Left ventricle myocardium inferior (tissue), 1 donor: ENCODE measurements at places on chromosomes 4 and X. TPM values are rescaled to one million over a fixed set of nuclear protein-coding genes. Genes with fewer than 3 reads are reported as not detected.

GRCh38 chr4:157558016-157558415 lies 337.5 kb downstream of the GRIA2 start:
- no peak for DNase-seq

- no peak for DNase-seq
Measured at GRCh38 chr4:153643406-153644383, 40.4 kb upstream of the TLR2 start.

DNA sequence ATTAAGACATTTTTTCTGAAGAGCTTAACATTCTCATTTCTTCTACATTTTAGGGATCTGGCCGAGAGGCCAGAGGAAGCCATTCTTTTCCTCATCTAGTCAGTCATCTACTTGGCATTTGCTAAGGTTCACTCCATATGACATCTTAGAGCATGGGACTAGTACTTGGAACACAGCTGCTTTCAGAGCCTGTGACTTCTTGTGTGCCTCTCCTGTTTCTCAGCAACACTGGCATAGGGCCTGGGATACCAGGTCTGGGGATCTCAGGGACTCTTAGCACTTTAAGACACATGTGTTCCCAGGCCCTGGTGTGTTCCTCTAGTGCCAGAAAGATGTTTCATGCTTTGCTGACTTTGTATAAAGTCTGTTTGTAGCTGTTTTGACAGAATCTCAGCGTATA lies 7.3 kb downstream of the PLP1 start:
- no peak for DNase-seq

DNA sequence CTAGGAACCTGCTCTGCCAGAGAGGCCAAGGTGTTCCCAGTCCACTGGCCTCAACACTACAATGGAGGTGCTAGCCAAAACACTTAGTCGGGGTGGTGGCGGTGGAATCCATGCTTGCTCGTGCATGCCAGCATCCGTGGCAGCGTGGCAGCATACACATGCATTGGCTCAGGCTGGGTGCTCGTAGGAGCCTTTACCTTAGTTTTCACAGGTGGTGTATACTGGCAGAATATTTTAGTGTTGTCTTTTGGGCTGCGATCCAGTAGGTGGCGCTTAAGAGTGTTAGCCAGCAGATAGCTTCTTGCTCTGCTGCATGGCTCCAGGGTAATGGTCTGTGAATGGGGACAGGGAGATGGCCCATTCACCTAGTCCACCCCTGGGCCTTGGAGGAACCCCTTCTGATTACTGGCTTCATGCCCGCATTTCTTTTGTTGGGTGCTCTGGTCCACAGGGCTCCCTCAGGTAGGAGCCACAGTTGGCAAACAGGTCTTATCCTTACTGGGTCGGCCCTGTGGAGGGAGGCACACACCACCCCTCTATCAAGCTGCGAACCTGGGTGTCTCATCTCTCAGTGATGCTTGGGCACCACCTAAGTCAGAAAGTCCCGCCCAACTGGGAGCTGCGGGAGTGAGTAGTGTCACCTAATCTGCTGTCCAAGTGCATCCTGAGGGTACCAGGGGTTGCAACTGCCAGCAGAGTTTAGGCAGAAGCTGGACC lies 40.0 kb downstream of the RIPPLY1 start:
- no peak for DNase-seq

The MAGEE2 gene
- 0.08 TPM for total RNA-seq
